NCI-H187 (cell line): ENCODE measurements at places on chromosomes 7 and 10.

DNA sequence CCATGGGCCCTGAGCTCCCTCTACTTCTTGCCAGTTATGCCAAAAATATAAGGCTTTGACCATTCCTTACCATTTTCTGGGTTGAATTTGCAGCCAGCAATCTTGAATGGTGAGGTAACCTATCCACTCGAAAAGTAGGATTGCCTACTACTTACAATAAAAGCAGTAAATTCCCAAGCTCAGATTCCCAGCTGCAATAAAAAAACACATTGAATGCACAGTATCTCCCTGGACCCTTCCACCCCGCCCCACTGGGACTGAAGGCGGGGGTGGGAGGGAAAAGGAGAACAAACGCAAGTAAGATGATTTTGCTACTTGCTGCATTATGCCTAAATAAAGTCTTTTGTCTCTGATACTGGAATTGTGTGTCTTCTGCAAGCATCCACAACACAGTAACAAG is 301.9 kb downstream of the HGF start:
- no peak for DNase-seq

DNA sequence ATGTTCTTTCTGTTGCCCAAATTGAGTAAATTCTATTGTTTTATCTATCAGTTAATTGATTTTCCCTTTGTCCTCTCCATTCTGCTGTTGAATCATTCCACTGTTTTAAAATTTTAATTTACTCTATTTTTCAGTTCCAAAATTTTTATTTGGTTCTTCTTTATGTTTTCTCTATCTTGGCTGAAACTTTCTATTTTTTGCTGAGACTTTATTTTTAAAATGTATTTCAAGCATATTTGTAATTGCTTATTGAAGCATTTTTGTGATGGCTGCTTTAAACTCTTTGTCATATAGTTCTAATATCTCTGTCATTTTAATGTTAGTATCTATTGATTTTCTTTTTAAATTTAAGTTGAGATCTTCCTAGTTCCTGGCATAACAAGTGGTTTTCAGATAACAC is 60.5 kb downstream of the OR13A1 start:
- DNase-seq, result no peak

DNA sequence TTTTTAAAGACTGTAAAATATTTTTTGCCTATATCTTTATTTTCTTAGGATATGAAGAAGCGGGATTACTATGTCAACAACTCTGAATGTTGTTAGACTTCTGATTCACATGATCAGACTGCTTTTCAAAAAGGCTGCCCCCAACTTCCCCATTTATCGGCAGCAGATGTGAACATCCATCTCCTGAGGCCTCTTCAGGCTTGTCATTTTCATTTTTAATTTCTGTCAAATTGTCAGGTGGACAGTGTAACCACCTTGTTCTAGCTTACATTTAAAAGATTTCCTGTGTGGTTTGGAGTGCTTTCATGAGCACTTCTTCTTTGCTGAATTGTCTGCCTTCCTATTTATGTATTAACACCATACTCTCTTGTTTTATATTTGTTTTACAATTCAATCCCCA is 78.8 kb upstream of the GSDME start:
- DNase-seq, result no peak

DNA sequence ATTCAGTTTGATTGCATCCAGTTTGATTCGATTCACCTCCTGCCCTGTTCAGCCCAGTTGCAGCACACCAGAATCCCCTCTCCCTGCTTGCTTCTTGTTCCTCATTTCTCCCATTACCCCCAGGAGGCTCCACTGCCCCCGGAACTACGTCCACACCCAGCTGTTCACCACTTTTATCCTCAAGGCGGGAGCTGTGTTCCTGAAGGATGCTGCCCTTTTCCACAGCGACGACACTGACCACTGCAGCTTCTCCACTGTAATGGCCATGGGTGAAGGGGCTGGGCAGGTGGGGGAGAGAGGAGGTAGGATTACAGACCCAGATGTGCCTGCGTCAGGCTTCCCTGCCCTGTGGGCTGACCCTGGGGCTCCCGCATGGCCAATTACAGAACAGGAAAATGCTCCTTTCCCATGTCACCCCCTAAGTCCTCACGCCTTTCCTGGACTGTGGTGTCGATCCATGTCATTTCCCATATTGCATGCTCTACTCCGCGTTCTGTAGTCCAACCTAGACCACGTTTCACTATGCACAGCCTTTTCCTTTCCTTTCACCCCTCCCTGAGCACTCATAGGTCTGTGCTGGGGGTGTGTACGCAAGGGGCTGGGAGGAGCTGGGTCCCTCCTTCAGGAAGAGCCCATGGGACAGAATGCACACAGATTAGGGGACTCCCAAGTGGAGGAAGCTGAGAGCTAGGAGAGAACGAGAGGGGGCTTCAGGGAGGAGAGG is 8.2 kb downstream of the GHRHR start:
- no peak for DNase-seq

GRCh38 chr10:16505161-16505560 is 16.5 kb downstream of the C1QL3 start:
- no peak for DNase-seq

GRCh38 chr7:80781146-80781545 is 137.7 kb downstream of the SEMA3C start:
- DNase-seq, result no peak

- no peak for DNase-seq
These were observed 12.8 kb upstream of the RPEL1 start for GRCh38 chr10:103232772-103233488.

- no peak for DNase-seq
These were observed 65.0 kb downstream of the RBM33 start for GRCh38 chr7:155709453-155709852.

DNA sequence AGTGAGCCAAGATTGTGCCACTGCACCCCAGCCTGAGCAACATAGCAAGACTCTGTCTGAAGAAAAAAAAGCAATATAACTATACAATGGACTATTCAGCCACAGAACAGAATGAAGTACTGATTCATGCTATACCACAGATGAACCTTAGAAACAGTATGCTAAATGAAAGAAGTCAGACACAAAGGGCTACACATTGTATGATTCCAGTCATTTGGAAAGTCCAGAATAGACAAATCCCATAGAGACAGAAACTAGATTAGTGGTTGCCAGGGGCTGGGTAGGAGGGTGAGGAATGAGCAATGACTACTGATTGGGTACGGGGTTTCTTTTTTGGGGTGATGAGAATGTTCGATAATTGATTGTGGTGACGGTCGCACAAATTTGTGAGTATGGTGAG is 9.6 kb upstream of the CFAP70 start:
- no peak for DNase-seq

DNA sequence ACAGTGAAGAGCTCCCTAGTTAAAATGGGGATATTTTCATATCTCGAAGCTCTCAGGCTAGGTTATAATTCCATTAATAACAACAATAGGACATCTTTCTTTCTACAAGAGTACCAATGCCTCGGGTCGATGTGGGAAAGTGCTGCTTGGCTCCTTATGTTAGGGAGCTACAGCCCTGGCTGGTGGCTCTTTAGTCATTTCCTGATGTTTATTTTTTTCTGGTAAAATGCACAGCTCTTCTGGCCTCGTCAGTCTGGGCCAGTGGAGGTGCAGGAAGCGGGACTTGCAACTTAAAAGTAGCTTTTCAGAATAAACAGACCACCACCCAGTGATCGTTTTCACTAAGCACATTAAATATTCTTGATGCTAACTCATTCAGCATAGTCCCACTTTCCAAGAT is 58.3 kb downstream of the MKX start:
- no peak for DNase-seq

GRCh38 chr10:17665747-17666146 is 21.8 kb downstream of the STAM start:
- no peak for DNase-seq

- no peak for DNase-seq
These were observed 18.7 kb downstream of the TSPAN15 start for GRCh38 chr10:69469976-69470375.

DNA sequence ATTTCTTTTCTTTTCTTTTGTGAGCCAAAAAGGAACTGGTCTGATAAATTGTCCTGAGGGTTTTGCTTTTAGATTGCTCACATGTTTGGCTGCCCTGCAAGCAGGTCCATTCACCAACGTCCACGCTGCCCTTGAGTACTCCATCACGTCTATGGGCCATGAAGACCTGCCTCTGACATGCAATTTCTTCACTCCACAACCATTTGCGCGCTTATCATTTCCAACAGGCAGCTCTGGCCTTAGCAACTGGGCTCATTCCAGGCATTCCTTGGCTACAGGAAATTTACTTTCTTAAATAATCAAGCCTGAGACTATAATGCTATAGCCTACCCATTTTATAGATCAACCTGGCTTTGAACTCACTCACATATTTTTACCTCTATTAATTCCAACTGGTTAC is 408.3 kb upstream of the C7orf33 start:
- DNase-seq, result no peak

DNA sequence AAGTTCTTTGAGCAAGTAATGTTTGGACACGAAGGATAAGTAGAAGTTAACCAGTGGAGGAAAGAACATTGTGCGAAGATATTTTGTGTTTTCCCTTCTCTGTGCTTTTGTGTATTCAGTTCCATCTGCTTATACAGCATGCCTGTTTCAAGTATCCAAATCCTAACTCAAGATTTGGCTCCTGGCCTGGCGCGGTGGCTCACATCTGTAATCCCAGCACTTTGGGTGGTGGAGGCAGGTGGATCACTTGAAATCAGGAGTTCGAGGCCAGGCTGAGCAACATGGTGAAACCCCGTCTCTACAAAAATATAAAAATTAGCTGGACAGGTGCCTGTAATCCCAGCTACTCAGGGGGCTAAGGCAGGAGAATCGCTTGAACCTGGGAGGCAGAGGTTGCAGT is 40.8 kb upstream of the TPST1 start:
- DNase-seq, result no peak

DNA sequence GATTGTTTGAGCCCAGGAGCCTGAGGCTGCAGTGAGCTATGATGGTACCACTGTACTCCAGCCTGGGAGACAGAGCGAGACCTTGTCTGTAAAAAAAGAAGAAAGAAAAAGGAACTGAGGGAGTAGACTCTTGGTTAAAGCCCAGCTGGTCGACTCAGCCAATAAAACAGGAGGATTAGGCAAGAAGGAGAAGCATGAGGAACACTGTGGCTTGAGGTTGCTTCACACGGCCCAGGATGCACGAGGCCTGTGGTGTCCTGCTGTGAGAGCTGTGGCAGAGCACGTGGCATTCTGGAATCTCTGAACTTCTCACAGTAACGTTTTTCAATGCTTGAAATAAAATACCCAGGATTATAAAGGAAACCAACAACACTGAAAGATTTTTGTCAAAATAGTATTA is 93.3 kb downstream of the CUL2 start:
- DNase-seq, result no peak

GRCh38 chr10:48799341-48800006 is 114.8 kb downstream of the WDFY4 start:
- DNase-seq, result no peak

DNA sequence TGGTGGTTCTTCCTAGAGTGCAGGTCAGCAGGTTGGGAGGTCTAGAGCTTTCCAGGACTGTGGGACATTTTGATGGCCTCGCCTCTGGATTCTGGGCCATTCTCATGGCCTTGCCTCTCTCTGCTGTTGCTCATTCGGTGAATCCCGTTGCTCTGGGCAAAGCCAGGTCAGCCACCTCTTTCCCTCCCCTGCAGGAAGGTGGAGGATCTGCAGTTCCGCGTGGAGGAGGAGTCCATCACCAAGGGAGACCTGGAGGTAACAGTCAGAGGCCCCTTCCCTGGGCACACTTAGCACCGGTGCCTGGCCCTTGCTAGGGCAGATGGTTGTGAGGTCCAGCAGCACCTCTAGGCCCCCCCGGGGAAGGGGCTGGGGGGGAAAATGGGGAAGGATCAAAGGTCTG is 74.9 kb downstream of the CLIP2 start:
- DNase-seq, result no peak

DNA sequence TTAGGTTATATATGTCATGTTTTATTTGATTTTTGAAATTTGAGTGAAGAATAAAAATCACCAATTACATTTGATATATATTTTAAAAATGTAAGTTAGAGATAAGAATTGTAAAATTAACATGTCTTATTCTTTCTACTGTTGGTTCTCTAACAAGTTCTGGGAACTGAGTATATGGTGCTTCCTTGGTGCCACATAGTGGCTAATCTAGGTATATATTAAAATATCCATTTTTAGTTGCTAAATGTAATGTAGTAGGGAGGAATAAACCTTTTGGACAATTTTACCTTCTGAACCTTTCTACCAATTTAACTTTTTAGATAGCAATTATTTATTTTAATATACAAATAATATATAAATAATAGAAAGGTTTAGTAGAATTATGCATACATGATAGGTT is 17.5 kb downstream of the CFAP69 start:
- no peak for DNase-seq

GRCh38 chr10:124524991-124525653 is 63.5 kb downstream of the LHPP start:
- no peak for DNase-seq

DNA sequence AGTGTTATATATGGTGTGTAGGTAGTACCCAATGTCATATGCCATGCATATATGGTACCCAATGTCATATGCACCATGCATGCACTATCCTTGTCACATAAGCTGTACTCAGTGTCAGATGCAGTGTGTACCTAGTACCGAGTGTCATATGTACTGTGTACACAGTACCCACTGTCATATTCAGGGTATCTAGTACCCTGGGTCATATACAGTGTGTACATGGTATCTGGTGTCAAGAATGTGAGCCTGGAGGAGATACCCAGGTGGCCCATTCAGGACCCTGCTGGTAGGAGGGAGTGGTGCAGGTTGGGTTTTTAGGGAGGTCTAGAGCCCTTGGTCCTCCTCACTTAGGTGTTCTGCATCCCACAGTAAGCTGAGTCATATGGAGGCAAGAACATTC is 1.8 kb downstream of the ZMYND11 start:
- no peak for DNase-seq

- DNase-seq, result no peak
These were observed 31.8 kb upstream of the BMPER start for GRCh38 chr7:33873518-33873917.

DNA sequence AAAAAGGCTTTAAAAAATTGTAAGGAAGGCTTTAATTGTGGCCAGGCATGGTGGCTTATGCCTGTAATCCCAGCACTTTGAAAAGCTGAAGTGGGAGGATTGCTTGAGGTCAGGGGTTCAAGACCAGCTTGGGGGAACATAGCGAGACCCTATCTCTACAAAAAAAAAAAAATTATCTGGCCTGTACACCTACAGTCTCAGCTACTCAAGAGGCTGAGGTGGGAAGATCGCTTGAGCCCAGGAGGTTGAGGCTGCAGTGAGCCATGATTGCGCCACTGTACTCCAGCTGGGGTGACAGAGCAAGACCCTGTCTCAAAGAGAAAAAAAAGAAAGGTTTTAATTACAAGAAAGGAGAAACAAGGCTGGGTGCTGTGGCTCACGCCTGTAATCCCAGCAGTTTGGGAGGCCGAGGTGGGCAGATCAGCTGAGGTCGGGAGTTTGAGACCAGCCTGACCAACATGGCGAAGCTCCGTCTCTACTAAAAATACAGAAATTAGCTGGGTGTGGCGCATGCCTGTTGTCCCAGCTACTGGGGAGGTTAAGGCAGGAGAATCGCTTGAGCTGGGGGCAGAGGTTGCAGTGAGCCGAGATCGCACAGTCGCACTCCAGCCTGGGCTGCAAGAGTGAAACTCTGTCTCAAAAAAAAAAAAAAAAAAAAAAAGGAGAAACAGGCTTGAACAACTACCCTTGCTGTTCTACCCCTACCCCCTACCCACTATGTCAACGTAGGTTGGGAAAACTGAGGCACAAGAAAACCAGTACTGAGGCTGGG is 83.7 kb downstream of the CARD11 start:
- DNase-seq, result no peak
